ENCODE measurements at places on chromosomes 3 and 15.

- DNase-seq: peak; percentile 72
Observed at GRCh38 chr3:36864180-36865053, 80.4 kb downstream of the TRANK1 start.

DNA sequence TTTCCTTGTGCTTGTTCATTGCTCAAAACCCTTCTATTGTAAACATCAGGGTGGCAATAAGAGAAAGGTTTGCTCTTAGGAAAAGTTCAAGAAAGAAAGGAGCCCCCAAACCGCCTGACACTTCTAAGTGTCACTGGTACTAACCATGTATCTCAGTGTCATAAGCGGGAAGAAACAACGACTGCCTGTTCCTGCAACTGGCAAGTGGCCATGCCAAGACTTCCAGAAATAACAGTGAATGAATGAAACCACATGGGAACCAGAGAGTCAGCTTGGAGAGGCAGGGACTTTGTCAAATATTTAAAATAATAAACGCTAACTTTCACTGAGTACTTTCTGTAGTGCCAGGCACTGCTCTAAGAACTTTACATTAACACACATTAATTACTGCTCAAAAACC, 1.1 kb downstream of the PLSCR2 start:
- DNase-seq: no peak

- peak; percentile 47 for DNase-seq
Observed at GRCh38 chr3:32428092-32429068, 36.7 kb downstream of the CMTM7 start.

GRCh38 chr15:48981941-48982340, 18.2 kb upstream of the SHC4 start:
- no peak for DNase-seq

GRCh38 chr3:77887611-77888010, 847.7 kb downstream of the ROBO2 start:
- no peak for DNase-seq

Data from MV-4-11 (cell line).